ENCODE measurements at places on chromosomes 3 and 15.
A peak's percentile ranks its signal among the peaks of the same experiment; 100 is the strongest.

GRCh38 chr3:57061556-57061955 is 1.1 kb downstream of the SPATA12 start:
- DNase-seq, result no peak

- no peak for DNase-seq
These were observed 71.2 kb upstream of the ITGA11 start for GRCh38 chr15:68503213-68503612.

GRCh38 chr15:67821784-67822440 is 3.4 kb upstream of the SKOR1 start:
- DNase-seq, result no peak

DNA sequence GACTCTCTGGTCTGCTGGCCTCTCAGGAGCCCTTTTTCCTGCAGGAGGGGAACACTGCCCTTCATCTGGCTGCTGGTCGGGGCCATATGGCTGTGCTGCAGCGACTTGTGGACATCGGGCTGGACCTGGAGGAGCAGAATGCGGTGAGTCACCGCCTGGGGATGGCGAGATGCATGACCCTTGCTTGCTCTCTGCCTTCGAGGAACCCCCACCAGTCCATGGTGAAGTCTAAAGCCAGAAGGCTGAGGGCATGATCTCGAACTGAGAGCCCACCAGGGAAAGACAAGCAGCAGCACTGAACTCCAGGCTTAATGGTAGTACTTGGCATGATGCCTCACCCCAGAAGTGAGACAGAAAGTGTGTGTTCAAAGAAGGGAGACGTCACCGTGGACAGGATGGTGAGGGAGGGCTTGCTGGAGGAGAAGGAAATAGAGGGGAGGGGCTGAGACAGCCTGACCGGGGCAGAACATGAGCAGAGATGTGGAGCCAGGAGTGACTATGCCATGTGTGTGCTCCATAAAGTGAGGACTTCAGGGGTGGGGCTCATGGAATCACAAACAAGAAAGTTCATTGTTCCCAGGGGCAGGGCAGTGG is 19.2 kb downstream of the ANKDD1A start:
- DNase-seq, result no peak

DNA sequence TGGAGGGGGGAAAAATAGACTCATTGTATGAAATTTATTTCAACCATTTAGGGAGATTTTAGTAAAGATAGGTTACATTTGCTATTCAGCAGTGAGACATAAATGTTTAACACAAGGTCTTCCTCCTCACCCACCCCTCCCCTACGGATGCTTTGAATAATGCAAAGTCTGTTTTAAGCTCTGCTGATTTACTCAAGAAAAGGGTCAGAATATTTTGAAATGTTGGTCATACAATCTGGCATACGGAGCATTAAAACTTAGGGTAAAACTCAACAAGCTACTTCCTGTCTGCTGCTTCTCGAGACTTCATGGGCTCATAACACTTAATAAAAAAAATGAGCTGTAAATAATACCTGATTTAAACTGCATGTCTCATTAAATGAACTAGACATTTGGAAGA is 156.3 kb downstream of the WNT5A start:
- no peak for DNase-seq

- no peak for DNase-seq
These were observed 93.1 kb downstream of the C3orf70 start for GRCh38 chr3:185059766-185060165.

DNA sequence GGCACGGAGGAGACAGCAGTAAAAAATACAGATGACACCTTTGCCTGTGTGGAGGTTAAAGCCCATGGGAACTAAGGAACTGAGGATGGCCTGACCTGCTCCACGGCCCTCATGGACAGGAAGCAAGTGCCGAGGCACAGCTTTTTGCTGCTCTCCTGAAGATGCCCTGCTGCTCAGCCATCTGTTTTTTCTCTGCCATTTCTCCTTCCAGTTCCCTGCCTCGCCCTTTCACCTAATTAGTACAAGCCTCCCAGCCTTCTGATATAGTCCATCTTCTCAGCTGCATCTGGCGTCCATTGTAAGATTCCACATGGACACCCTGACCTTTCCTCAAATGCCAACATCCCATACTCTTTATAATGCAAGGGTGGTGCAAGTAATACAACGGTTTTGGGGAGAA is 11.8 kb upstream of the CXCR6 start:
- DNase-seq, result no peak

DNA sequence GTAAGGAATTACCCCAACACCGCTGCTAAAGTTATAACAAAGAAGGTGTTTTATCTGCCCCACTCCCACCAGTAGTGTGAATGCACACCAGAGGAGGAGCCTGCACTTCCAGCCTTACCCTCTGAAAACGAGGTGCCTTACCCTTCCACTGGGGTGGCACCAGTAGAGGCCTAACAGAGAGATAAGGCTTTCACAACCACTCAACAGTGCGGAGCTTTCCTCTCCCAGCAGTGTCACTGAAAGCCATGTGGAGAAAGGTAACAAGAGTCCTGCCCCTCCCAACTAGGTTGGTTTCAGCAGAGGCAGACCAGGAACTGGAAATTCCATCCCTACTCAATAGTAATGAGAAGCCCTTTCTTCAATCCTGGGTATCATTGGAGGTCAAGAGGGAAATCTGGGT is 539.2 kb downstream of the VGLL3 start:
- no peak for DNase-seq

GRCh38 chr15:31228011-31228484 is 98.6 kb upstream of the KLF13 start:
- DNase-seq, result no peak

DNA sequence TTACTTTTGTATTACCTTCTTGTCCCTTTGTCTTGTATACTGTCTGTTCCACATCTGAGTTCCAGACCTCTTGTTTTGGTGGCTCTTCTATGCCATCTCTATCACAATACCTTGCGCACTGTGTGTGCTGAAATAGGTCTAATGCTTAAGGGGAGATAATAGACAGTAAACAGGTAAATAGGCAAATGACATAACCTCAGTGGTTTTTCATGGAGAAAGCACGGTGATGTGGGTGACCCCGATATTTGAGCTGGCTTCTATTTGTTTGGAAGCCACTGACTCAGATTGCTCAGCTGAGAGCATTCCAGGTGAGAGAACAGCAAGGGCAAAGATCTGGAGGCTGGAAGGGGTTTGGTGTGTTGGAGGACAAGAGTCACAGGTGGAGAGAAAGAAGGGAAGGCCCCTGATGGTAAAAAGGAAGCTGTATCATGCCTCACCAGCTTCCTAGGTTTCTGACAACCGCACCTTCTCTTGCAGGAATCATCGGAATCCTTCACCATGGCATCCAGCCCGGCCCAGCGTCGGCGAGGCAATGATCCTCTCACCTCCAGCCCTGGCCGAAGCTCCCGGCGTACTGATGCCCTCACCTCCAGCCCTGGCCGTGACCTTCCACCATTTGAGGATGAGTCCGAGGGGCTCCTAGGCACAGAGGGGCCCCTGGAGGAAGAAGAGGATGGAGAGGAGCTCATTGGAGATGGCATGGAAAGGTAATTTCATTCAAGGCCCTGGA is 795 bp downstream of the MCM2 start:
- DNase-seq, result no peak

- no peak for DNase-seq
These were observed 75.7 kb downstream of the GAP43 start for GRCh38 chr3:115698851-115699591.

GRCh38 chr3:15399970-15400369 is 27.4 kb downstream of the METTL6 start:
- no peak for DNase-seq

- peak; percentile 14 for DNase-seq
These were observed at the start of gene CACNA1D for GRCh38 chr3:53493963-53494791. CACNA1D (plus strand) TSS chr3:53494611; CDS start chr3:53495167, 556 bp downstream.

GRCh38 chr3:81872566-81872965 is 111.1 kb upstream of the GBE1 start:
- DNase-seq, result no peak

DNA sequence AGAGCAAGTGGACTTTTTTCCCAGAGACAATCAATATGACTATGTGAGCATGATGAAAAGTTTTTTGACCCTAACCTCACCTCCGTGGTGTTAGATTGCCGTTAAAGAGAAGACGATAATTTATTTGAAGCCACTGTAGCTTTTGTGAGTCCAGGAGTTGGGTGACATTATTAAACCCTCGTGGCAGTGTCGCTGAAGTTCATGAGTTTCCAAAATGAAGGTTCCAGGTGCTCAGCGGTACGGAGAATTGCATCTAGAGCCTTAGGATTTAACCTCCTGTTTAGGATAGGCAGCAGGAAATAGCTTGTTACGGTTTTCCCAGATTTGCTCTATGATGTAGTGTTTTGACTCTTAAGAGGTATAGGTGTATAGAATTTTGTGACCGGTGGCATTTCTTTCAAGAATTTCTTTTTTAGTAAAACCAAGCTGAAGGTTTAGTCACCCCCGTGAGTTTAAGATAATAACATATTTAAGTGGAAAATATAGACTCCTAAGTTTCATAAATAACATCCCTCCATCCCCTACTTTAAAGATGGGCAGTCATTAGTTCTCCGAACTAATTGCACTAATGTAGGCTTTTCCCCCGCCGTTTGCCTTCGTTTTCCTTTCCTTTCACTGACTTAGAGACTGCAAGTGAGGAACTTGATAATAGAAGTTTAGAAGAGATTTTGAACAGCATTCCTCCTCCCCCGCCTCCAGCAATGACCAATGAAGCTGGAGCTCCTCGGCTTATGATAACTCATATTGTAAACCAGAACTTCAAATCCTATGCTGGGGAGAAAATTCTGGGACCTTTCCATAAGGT is 2.0 kb downstream of the SMC4 start:
- DNase-seq, result no peak

- DNase-seq, result no peak
These were observed 29.1 kb upstream of the RASA2 start for GRCh38 chr3:141457624-141458236.

Data from NCI-H1048 (cell line).